ENCODE measurements at places on chromosomes 11 and 22.

DNA sequence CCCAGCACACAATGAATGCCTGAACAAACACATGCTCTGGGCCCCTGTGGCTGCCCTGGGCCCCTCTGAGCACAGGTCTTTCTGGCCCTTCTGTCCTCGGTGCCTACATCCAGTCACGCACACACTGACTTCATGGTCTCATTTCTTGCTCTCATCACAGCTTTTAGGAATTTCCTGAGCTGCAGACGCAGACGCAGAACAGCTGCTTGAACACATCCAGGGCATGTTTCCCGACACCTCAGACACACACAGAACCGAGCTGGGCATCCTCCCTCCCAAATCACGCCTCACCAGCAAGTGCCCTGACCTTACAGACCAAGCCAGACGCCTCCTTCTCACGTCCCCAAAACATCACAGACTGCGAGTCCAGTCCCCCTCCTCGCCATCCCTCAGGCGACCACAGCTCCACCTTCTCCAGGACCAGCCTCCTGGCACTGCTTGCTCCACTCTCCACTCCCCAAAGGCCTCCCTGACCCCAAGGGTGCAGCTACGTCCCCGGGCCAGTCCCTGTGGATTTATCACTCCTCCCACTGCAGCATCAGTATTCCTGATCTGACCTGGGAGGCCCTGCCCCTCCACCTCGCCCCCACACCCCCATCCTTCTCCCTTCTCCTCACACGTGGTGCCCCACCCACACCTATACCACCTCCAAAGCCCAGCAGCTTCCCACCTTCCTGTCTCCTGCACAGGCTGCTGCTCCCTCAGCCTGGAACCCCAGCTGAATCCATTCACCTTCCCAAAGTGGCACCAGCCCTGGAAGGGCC lies 12.9 kb downstream of the SIRT3 start:
- no peak for DNase-seq

DNA sequence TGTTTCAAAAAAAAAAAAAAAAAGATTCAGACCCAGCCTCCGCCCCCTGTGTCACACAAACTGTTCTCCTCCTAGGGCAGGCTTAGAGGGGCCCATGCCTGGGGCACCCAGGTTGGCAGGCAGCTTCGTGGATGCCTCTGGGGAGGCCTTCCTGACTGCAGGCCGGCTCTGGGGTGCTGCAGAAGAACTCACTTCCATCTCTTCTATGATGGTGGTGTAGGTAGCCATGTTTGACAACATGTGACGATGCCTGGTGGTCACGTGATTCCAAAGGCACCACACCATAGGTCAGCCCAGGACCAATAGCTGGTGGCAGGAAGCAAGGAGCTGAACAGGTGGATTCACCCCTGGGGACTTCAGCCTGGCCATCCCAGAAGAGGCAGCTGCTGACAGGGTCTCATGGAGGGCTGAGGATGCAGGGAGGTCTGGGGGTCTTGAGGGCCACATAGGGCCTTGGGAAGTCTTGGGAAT lies 24.1 kb upstream of the CELSR1 start:
- no peak for DNase-seq

GRCh38 chr22:38017272-38017920 lies 33.0 kb upstream of the SOX10 start:
- DNase-seq: no peak

DNA sequence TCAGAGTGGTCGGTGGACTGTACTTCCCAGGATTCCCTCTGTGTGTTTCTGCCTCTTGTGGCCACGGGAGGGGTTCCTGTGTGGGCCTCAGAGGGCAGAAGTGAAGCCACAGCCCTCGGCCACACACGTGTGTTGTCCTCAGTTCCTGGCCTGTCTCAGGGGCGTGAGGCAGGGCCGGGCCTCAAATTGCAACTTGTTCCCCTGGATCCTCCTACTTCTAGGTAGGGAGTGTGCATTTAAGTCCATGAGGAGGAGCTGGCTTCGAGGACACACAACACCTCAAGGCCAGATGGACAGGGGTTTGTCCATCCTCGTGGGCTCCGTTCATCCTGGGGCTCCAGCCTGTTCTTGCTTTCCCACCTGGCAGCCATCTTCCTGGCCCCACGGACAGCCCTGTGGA lies 573.0 kb downstream of the TBC1D22A start:
- DNase-seq: no peak

DNA sequence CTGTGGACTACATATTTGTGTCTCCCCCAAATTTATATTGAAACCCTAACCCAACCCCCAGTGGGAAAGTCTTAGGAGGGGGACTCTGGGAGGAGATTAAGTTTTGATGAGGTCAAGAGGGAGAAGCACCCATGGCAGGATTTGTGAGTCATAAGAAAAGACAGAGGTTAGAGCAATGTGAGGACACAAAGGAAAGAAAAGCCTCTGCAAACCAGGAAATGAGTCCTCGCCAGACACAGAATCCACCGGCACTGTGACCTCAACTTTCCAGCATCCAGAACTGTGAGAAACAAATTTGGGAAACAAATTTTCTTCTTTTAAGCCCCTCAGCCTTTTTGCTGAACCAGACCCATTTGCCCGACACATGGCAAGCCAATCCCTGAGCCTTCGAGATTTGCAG lies 397.0 kb downstream of the NTM start:
- no peak for DNase-seq

DNA sequence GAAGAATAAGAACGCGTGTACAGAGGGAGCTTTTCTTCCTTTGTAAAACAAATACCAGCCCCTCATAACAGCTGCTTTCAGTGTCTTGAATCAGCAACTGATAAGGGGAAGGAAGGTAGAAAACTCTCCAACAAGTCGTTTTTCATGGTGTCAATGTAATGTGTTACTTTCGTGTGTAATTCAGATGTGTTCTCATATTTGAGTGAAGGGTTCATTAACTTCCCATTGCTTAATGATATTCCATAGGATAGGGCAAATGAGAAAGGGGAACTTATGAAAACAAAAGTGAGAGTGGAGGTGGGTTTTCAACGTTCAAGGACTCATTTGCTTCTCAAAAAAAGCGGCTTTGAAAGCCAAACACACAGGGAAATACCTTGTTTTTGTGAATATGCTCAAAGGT lies 452.1 kb downstream of the NTM start:
- DNase-seq: no peak

DNA sequence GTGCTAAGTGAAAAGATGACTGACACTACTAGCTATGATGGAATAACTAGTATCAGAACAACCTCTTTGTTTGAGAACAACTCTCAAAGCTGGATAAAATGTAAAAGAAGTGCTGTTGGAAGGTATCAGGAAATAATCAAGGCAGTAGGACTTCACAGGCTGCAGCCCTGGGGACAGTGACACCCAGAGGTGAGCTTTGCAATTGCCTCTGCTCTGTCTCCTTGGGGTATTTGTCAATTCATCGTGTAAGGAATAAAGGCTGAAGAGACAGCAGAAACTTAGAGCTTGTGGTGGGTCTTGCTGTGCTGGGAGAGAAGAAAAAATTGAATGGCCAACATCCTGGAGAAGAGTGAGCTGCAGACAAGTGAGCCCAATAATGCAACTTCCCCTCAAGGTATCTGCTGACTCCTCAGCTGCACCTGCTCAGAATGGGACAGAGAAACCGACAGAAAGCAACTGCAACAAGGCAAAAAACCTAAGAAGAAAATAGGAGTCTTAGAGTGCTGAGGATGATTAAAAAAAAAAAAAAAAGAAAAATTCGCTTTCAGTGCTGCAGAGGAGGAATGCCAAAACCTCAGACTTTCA lies 141.1 kb downstream of the RCN1 start:
- no peak for DNase-seq

GRCh38 chr11:77112641-77113381 lies 10.2 kb downstream of the OMP start:
- no peak for DNase-seq

- no peak for DNase-seq
Observed at GRCh38 chr22:23970201-23970641, 3.5 kb downstream of the DDTL start.

GRCh38 chr11:30196400-30197206 lies 34.2 kb upstream of the FSHB start:
- peak; percentile 16 for DNase-seq

GRCh38 chr11:64008914-64009633 lies 22.8 kb downstream of the OTUB1 start:
- no peak for DNase-seq

DNA sequence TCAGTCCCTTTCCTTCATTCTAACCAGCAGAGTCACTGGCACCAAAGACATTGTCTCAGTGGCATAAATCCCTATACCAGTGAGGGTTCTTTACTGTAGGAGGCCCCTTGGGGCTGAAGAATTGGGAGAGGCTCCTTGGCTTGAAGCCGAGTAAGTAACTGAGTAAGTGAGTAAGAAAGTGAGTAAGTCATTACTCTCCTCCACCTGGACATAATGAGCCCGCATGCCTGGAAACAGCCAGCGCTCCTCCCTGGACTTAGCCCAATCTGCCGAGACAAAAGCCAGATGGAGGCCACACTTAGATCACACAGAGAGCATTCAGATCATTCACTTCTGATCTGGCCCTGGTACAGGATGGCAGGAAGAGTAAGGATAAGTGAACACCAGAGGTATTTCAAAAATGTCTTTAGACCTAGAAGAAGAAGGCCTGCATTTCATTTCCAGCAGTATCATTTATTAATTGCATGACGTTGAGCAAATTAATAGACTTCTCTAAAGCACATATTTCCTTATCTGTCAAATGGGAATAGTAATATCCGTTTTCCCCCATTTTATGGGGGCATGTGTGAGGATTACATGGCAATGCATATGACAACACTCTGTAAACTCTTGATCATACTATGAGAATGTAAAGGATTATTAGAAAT lies 8.2 kb upstream of the MICAL3 start:
- no peak for DNase-seq

DNA sequence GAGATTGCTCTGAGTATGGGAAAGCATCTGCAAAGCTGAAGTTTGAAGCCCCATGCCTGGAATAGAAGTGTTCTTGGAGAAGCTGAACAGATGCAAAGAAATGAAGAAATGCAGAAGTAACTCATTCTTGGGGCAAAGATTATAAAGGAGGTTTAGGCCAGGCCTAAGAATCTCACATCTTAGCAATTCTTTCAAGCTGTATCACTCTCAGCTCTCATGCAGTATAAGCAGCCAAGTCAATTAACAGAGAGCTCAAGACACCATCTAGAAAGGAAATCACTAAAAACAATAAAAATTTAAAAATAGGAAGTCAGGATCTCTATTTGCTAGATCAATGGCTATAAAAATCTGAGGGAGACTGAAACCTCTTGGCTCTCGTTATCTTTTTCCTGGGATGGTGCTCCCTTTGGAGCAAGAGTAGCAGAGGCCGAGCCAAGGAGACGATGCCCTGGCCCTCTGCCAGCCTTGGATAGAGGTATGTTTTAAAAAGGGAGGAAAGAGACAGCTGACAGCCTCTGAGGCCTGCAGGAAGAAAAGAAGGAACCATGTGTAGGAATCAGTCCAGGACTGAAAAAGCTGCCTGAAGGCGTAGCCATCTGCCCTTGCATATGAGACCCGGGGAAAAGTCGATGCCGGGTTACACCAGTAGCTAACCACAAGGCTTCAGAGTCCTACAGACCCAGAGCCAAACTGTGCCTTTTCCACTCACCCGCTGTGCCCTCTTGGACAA lies 229.8 kb downstream of the BLID start:
- DNase-seq: no peak

DNA sequence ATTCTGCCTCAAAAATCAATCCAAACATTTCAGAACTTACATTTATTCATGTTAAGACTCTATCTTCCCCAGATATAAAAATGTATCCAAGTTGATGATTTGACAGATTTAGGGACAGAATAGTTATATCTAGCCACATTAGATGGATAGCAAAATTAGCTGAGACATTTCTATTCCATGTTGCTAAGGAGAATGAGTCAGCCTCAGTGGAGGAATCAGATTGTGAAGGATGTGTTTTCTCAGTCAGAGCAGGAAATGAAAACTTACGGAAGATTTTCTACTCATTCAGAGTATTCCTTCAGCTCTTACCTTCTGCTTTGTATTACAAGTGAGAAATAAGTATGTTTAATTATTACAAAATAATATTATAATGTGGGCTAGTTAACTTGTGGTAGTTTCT lies 556.3 kb upstream of the ANO3 start:
- no peak for DNase-seq

DNA sequence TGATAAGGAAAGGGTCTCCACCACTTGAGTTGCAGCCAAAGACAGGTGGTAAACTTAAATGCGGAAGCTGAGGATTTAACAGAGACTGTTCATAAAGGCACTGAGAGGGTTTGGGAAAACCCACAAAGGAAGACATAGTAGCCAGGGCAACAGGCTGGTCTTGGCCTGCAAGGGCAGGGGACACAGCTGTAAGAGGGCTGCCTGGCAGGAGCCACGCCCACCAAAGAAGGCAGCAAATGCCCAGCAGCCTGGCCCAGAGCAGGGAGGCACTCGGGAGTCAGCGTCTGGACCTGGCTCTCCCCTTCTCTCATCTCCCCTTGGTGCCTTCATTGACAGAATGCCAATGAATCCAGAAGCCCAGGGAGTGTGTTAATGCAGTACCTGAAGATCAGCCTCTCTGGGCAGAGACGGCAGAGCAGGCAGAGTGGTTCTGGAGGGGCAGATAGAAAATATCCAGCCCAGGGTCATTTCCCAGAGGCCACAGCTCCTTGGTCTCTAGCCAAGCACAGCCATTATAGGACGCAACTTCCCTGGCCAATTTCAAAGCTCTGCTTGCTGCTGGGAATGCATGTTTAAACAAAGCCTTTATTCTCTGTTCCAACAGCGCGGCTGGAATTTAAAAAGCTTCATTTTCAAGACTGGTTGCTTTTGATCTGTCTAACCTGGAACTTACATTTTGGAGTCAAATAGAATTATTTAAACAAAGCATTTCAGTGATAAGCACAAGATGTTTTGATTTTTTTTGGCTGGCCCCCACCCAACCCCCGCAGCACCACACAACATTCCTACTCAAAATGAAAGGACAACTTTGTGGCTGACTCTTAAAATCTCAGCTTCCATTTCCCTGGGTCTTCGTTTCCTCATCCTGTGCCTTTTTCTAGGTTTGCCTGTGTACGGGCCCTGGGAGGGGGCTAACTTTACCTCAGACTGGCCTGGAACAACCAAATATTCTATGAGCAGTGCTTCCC lies 125.6 kb upstream of the LMO1 start:
- DNase-seq: no peak

GRCh38 chr11:132405728-132406127 lies 1035.3 kb downstream of the NTM start:
- no peak for DNase-seq

DNA sequence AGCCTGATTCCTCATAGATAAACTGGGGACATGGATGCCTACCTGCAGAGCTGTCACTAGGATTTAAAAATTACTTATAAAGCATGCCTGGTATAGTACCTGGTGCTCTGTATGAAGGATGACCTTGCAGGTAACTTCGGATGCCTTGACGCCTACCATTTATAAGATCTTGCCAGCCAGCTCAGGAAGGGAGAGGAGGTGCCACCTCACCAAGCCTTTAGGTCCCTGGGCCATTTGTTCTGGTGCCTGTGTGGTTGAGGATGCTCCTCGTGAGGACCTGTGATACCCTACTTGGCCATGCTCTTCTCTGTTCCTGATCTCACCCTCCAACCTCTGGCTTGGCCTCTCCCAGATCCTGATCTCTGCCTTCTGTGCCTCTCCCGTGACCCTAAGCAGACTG lies 85.2 kb downstream of the FDX1 start:
- no peak for DNase-seq

Data from stimulated activated CD4-positive, alpha-beta T cell treated with anti-CD3 and anti-CD28 coated beads, Interleukin-12 subunit alpha, Interleukin-12 subunit beta, amount 100 ng/mL, for 4 hours (primary cell).